Amygdala (tissue), 56 donors: ENCODE measurements at places on chromosomes 2 and 18.
A peak's percentile ranks its signal among the peaks of the same experiment; 100 is the strongest.

DNA sequence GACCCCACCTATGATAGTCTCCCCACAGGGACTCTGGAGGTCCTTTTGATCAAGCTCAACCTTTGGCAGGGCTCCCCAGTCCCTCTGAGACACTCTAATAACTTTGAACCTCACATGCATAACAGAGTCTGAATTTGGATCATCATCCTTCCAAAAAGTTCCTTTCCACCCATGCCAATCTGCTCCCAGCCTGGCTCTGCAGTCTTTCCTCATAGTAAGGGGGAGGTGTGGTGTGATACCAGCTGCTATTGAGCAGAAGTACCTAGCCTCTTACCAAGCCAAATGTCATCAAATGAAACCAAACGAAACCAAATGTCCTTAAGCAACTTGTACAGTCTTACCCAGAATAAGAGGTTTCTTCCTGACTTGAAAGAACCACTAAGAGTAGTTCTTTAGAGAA lies 36.5 kb downstream of the DTNA start:
- no peak for DNase-seq

DNA sequence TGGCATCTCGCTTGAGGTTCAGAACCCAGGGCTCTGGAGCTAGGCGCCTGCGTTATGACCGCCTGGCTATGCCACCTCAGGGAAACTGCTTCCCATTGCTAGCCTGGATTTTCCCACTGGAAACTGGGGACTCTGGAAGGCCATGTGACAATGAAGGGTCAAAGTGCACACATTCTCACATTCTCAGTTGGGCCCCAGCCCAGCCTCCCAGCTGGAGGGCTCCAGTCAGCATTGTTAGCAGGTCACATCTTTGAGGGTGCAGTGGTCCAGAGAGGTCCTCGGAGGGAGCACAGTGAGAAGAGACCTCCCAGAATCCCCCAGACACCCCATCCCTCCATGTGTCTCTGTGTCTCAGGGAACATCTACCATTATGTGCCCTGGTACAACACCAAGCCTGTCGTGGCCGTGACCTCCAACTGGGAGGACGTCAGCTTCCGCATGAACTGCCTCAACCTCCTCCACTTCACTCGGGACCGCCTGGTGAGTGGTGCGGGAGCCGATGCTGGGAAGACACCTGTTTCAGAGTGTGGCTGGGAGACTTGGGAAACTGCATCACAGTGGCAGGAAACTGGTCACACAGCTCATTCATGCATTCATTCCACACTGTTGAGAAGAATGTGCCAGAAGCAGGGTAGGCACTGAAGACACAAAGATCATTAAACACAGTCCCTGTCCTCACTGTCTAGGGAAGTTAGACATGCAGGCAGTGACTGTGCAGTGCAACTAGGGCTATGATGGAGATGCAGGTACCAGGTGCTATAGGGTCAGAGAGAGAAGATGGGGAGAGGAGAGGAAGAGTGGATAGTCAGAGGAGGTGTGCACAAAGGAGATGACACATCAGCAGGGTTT lies 41.6 kb downstream of the FER1L5 start:
- no peak for DNase-seq

GRCh38 chr18:3688690-3689089 lies 238.7 kb downstream of the TGIF1 start:
- DNase-seq, result no peak

- no peak for DNase-seq
Measured at GRCh38 chr2:104254017-104254416, 599.9 kb upstream of the POU3F3 start.

DNA sequence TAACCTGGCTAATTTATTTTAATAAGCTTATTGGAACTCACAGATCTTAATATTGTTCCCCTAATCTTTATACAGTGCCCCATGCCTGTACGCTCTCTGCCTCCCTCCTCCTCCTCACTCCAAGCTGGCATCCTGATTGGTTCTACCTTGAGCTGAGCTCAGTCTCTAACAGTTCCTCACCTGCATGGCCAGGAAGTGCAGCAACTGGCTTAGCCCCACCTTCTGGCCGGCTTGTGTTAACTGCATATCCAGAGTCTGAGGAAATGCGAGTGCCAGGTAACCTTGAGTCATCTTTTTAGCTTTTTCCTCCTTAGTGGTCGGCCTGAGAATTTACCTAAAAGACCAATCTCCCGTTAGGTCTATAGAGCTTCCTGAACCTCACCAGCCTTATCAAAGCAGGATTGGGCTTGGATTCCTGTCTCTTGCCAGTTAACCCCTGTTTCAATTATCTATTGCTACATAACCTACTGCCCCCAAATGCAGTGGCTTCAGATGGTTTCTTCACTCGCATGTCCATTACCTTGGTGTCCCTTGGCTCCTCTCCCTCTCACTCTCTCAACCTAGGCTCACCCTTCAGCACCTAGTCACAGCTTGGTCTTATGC lies 89.5 kb upstream of the STK39 start:
- DNase-seq, result no peak

DNA sequence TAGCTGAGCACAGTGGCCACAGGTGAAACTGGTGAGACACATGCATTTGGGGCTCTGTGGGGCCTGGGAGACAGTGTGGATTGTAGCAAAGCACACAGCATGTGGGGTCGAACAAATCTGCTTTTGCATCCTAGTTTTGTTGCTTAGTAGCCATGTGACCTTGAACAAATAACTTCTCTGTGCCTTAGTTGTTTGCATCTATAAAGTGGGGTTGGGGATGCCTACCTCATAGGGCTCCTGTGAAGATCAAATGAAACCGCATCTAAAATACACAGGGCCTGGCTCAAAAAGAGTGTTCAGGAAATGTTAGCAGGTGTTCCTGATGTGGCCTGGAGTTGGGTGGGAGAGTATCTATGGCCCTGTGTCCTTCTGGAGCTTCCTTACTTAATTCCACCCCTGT lies 30.3 kb upstream of the CATIP start:
- no peak for DNase-seq

- peak; percentile 33 for DNase-seq
Measured at GRCh38 chr2:8455236-8456150, 226.4 kb upstream of the ID2 start.

DNA sequence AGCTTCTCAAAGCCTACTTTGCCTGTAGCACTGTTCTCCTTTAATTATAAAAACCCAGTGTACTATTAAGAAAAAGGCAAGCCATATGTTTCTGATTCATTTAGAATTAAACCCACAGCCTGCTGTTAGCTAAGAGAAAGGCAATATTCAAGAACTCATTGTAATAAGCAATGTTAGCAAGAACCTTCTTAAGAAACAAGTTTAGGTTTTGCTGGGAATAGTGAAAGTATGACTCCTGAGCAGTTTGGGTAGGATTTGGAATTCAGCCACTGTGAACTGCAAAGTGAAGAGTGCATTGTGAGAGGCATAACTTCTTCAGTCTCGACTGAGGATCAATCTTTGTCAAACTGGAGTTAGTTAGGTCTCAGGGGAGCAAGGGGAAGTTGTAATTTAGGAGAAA lies 206.5 kb upstream of the NT5C1B start:
- no peak for DNase-seq

GRCh38 chr2:241066893-241067341 lies 35.2 kb downstream of the MTERF4 start:
- DNase-seq, result no peak

- no peak for DNase-seq
Measured at GRCh38 chr18:63162271-63163014, 157.1 kb downstream of the BCL2 start.

DNA sequence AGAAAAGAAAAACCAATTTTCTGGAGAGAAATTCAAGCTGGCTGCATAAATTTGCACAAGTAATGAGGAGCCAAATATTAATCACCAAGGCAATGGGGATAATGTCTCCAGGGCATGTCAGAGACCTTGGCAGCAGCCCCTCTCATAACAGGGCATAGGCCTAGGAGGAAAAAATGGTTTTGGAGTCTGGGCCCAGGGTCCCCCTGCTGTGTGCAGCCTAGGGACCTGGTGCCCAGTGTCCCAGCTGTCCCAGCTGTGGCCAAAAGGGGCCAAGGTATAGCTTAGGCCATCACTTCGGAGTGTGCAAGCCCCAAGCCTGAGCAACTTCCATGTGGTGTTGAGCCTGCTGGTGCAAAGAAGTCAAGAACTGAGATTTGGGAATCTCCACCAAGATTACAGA lies 57.1 kb downstream of the SCN7A start:
- no peak for DNase-seq

GRCh38 chr18:59275406-59275949 lies 2.2 kb upstream of the RAX start:
- DNase-seq, result no peak

- no peak for DNase-seq
Measured at GRCh38 chr2:37904993-37905392, 20.1 kb upstream of the RMDN2 start.

GRCh38 chr2:225598897-225599296 lies 199.4 kb downstream of the NYAP2 start:
- no peak for DNase-seq

DNA sequence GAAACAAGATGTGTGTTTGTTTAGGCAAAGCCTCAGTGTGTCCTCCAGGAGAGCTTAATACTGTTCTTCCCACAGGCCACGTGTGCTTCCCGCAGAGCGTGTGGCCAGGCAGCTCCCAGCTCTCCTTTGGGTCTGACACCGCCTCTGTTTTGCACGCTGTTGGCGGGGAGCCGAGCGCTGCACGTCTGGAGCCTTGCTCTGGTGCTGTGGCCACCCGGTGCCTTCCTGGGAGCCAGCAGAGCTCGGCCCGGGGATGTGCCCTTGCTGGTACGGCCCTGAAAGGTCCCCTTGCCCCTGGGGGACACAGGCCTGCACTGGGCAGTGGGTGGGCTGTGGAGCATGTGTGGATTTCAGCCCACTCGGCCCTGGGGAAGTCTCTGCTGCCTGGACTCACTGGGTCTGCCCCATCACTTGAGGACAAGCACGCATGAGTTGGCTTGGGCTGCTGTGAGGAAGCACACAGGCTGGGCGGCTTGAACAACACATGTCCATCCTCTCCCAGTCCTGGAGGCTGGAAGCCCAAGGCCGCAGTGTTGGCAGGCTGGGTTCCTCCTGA lies 160.7 kb upstream of the HDAC4 start:
- no peak for DNase-seq

- no peak for DNase-seq
Measured at GRCh38 chr18:69686861-69687260, 260.8 kb downstream of the CD226 start.

GRCh38 chr2:63003351-63003750 lies 47.3 kb upstream of the OTX1 start:
- DNase-seq, result no peak

DNA sequence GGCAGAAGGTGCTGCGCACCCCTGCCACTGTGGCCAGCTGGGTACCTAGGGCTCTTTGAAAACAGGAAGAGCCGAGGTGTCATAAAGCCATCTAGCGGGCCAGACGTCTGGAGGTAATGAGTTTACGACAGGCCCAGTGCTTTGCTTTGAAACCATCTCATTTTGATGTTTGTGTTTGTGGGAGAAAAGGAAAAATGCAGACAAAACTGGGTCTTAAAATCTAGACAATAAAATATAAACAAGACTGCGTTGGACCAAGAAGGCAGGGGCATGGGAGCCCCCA lies 3.2 kb downstream of the HOXD9 start:
- no peak for DNase-seq

GRCh38 chr18:4264347-4264791 lies 190.7 kb downstream of the DLGAP1 start:
- DNase-seq, result no peak

GRCh38 chr2:215059724-215060123 lies 78.7 kb downstream of the ABCA12 start:
- DNase-seq, result no peak

GRCh38 chr2:240687045-240687740 lies 4.5 kb upstream of the AQP12A start:
- DNase-seq, result no peak

DNA sequence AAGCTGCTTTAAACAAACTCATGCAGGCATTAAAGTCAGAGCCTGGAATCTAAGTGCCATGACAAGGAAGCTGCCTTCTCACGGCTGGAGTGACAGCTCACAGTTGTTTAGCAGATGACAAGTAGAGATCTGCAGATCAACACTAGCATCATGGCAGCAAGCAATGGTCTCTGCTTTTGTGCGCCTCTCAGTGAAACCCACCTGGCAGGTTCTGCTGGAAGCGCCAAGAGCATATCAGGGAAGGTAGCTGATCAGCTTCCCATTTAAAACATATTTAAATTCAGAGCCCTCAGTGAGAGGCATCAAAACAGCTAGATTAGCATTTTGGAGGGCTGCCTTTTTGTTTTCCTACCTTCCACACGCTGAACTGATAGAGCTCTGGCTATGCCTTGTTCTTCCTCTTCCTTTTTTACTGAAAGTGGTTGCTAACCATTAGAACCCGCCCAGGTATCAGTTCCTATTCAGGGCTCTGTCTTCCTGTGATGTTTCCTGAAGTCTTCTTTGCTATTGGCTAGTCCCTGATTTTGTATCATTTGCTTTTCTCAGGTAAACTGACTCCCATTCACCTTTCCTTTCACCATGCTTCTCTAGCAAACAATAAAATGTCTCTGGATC lies 70.8 kb downstream of the TMEM200C start:
- no peak for DNase-seq

DNA sequence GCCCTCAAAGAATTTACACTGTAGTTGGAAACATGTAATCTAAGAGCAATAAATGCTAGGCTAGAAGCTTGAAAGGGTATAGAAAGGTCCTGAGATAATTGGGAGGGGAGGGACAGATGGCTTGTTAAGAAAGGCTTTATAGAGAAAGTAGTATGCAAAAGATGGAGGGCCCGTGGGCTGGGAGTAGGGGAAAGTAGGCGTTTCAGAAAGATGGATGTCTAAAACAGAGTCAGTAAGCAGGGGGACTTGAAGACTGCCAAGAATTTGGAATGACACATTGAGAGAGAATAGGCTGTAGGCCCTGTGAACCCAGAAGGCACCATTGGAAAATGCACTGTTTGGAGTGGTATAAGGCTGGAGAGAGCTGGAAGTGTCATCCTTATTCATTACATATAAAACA lies 822 bp downstream of the PSMG2 start:
- DNase-seq, result no peak

- no peak for DNase-seq
Measured at GRCh38 chr2:55999790-56000189, 76.2 kb upstream of the EFEMP1 start.

GRCh38 chr2:44191739-44192138 lies 23.1 kb downstream of the PPM1B start:
- DNase-seq, result no peak

DNA sequence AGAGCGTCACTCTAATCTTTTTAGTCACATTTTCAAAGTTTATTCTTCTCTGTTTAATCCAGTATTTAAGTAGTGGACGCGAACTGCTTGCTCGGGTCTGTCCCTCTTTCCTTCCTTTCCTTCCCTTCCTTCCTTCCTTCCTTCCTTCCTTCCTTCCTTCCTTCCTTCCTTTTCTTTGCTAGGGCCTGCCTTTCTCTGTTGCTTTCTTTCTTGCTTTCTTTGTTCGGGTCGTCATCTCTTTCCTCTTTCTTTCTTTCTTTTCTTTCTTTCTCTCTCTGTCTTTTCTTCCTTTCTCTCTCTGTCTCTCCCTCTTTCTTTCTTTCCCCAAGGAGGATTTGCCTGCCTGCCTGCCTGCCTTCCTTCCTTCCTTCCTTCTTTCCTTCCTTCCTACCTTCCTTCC lies 3.0 kb upstream of the ACKR3 start:
- no peak for DNase-seq

DNA sequence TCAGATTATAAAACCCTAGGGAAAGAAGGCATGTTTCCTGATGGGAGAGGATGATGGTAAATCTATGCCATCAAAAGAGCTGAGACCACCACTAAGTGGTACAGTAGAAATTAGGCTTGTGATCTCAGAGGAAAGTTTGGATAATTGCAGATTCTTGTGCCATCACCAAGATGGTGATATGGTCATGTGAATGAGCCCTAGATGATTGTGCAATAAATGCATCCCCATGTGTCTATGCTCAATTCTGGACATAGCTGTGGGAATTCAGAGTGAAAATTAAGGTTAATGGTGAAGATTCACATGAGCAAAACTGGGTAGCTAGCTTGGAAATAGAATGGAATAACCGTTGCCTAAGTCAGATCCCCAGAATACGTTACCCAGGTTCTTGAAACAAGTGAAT lies 496.1 kb upstream of the FSIP2 start:
- no peak for DNase-seq
